ENCODE measurements at places on chromosomes 6 and 20. TPM values are rescaled to one million over a fixed set of nuclear protein-coding genes. Genes with fewer than 3 reads are reported as not detected.

The ARMH2 gene
- not detected for total RNA-seq

The TBX18 gene
- total RNA-seq, result 1.2 TPM

The LY6G6F gene
- total RNA-seq, result not detected

The MMP24 gene
- total RNA-seq, result 0.13 TPM

The SLC16A10 gene
- total RNA-seq, result under 0.01 TPM
